ENCODE measurements at places on chromosomes 12 and 14.
A peak's percentile ranks its signal among the peaks of the same experiment; 100 is the strongest.

DNA sequence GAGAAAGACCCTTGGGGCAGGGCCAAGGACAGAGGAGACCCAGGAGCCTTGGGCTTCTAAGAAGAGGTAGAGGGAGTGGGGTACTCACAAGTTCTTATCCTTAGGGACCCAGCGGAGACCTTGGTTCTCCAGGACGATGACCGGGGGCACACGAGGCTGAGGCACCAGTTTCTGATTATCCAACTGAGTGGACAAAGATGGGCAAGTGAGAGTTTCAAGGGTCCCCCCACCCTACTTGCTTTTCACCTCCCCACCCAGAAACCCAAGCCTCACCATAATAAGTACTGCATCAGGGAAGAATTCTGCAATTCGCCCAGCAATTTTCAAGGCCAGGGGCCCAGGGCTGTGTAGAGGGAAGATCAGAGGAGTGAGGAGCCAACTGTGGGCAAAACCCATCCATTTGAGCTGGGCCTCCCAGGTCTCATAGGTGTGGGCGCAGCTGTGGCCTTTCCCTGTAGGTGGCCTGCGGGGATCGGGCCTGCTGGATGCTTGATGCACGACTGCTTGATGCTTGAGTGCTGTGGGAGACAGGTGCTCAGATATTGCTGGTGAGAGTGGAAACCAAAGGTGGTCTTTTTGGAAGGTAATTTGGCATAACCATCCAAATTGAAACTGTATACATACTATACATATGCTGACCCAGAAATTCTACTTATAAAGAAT lies 2.0 kb downstream of the EMC9 start:
- DNase-seq: peak; percentile 27

- DNase-seq: no peak
These were observed 1.6 kb upstream of the HPD start for GRCh38 chr12:121860257-121860656.

DNA sequence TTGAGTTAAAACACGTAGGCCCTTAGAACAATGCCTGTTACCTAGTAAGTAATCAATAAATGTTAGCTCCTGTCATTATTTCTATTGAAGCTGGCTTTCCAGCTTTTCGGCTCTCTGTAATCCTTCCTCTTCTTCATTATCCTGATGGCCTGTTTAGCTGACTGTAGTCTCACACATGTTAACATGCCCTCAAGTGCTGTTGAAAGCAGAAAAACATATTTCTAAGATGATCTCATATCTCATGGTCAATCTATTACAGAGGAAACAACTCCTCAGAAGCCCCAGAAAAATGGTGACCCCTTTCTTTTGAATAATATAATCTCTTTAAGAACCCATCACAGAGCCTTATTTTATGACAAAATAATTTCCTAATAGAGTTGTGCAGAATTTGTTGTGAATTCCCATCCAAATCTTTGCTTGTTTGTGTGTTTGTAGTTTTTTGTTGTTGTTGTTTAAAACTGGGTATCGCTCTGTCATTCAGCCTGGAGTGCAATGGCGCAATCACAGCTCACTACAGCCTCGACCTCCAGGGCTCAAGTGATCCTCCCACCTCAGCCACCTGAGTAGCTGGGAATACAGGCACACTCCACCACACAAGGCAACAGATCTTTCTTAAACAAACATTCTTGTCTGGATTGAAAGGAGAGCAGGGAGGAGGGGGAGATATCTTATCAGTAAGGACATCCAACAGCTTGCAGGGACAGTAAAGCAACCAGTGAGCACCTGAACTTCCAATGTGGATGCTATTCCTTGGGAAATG lies 242.5 kb upstream of the CAND1 start:
- DNase-seq: no peak

GRCh38 chr12:3913278-3913677 lies 40.1 kb upstream of the PARP11 start:
- DNase-seq: peak; percentile 43

DNA sequence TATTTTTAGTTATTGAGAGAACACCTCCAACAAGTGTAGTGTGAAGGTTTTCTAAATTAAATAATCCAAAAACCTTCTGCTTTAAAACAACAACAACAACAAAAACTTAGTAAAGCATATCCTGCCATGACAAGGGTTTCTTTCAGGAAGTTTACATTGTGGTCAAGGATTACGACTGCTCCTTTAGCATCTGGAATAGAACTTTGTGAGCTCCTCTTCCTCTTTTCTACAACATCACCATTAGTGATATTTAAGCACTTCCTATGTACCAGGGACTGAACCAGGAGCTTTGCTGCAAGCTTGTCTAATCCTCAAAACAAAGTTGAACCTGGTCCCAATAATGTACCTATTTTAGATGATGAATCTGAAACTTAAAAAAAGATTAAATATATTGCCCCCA lies 315.4 kb upstream of the KITLG start:
- no peak for DNase-seq

GRCh38 chr12:104369708-104370107 lies 66.2 kb downstream of the EID3 start:
- DNase-seq: no peak

DNA sequence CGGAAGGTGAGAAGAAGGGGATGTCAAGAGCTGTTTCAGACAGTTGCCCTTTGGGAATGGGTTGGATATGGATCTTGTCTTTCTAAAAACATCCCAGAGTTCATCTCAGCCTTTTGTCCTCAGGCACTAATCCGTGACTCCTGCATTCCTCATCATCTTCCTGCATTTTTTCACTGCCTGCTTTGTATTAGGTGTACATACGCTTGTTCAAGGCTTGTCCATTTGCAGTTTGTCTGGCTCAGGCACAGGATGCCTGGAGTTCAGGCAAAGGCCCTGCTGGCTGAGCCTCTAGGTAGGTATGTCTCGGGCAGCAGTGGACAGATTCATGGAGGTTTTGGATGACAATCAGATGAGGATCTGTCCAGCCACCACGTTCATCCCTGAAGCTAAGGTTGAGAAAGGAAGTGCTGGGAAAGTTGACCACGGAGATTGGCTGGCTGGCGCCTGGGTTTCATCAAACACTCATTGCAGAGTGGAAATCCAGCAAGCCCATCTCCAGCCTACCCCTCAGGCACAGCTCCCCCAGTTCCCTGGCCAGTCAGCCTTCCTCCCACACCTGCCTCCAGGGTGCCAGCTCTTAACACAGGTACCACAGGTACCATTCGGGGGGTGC lies 12.4 kb upstream of the TMEM106C start:
- no peak for DNase-seq

GRCh38 chr12:4246116-4246515 lies 27.4 kb upstream of the CCND2 start:
- no peak for DNase-seq

All from stimulated activated CD4-positive, alpha-beta T cell treated with anti-CD3 and anti-CD28 coated beads, Interleukin-4, amount 100 ng/mL, for 24 hours (primary cell).